Astrocyte (in vitro differentiated cells and primary cell): ENCODE measurements at places on chromosomes 11 and 22. TPM values are rescaled to one million over a fixed set of nuclear protein-coding genes. Genes with fewer than 3 reads are reported as not detected.

MEI1 gene
- total RNA-seq = 0.19 and 0.64 TPM in 2 replicates

TRIM29 gene
- total RNA-seq = 0.55 and 1.1 TPM in 2 replicates

FGF3 gene
- not detected in 2 replicates for total RNA-seq

CALCA gene
- total RNA-seq = not detected in 2 replicates

GRCh38 chr22:30717952-30718351, 23.3 kb downstream of the OSBP2 start:
- peaks cover 19% of the 10 kb centered on the region for H3K4me1 ChIP-seq
- H3K36me3 ChIP-seq = no peaks in the 10 kb centered on the region
- no peak for DNase-seq
- H3K27me3 ChIP-seq = no peaks in the 10 kb centered on the region
- peak overlapping the region; percentile 22 for H3K27ac ChIP-seq
- H3K4me3 ChIP-seq = no peak overlapping the region

DNA sequence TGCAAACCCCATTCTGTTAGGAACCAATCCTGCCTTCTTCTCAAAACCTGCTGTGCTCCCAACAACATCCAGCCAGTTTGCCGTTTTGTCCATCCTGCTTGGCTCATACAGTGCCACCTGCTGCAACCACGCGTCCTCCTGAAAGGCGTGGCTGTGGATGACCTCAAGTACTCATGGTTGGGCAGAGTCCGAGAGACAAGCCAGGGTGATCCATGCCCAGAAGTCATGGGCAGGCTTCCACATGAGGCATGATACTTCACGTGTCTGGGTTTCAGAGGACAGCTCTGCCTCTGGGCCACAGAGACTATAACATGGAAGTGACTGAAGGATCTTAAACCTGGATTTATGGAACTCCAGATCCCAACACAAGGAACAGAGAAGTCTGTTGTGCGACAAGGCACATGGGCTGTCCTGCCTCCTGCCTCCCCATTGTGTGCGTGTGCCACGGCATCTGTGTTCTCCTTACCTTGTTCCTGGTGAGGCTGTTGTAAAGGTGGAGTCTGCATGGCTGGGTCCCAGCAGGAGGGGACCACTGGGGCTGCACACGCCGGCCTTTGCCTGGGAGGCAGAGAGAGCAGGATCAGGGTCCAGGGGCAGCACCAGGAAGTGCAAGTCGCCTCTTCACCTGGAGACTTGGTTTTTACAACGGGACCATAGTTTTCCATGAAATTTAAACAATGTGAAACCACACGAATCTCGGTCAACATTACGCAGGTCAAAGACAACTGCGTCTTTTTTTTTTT, 15.4 kb downstream of the CARS1 start:
- no peak overlapping the region for H3K27ac ChIP-seq
- no peak overlapping the region for H3K4me3 ChIP-seq
- peaks cover 41% of the 10 kb centered on the region for H3K36me3 ChIP-seq
- no peaks in the 10 kb centered on the region for H3K27me3 ChIP-seq

DNA sequence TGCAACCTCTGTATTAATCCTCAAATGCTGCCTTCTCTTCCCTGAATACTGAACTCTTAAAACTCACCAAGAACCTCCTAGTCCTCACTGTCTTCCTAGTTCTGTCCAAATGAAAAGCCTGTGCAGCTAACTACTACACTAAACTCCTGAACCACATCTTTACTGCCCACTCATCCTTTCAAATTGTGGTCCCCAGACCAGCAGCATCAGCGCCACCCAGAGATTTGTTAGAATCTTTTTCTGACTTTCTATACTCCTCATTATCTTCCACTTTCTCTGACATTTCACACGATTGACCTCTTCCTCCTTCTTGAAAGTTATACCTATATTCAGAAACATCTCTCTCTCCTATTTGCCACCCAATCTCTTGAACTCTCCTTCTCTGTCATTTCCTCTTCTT, 461.3 kb downstream of the DLG2 start:
- no peak overlapping the region for H3K27ac ChIP-seq
- no peak for DNase-seq
- no peak overlapping the region for H3K4me3 ChIP-seq
- H3K27me3 ChIP-seq = no peaks in the 10 kb centered on the region

DNA sequence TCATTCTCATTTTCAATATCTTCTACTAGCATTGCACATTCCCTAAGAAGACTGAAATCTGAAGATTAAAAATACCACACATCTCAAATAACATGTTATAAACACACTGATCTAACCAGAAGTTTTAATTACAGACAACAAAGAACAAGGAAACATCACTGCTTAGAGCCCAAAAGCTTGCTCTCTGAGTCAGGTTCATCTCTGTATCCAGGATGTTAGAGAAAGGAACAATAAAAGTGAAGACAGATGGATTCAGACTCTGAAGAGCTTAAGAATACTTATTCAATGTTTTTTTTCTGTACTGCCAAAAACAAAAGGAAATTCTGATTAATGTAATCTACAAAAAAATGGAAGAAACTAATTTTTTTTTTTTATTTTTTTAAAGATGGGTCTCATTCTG, 16.5 kb downstream of the RDX start:
- H3K27me3 ChIP-seq = no peaks in the 10 kb centered on the region
- DNase-seq = no peak

- peaks cover 28% of the 10 kb centered on the region for H3K4me1 ChIP-seq
- no peaks in the 10 kb centered on the region for H3K27me3 ChIP-seq
- H3K27ac ChIP-seq = peak overlapping the region; percentile 52
- H3K36me3 ChIP-seq = no peaks in the 10 kb centered on the region
- no peak overlapping the region for H3K4me3 ChIP-seq
- DNase-seq = peak; percentile 86
These were observed 125.0 kb upstream of the ARHGAP42 start for GRCh38 chr11:100562128-100562527.

DNA sequence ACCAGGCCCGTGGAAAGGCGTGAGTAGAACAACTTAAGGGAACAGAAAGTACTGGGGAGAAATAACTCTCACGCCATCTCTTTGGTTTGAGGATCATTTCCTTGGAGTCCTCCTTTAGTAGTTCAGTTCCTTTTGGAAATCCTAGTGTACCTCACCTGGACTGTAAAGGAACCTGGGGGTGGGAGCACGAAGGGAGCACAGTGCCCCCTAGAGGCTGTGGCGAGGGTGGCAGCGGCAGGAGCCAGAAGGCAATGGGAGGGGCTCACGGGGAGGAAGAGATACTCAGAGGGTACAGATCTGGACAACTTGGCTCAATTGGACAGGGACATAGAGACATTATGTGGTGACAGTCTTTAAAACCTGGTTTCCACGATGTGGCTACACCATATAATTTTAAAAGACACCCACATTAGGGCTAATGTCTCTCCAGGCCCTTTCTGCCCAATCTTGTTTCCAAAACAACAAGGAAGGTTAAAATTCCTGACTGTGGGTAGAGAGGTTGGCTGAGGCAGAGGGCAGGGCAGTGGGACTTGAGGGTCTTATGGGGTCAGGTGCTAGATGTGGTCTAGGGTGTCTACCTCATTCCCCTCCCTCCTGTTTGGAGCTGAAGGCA, 87.0 kb downstream of the CSNK2A3 start:
- no peak overlapping the region for H3K27ac ChIP-seq
- no peaks in the 10 kb centered on the region for H3K36me3 ChIP-seq
- H3K4me3 ChIP-seq = no peak overlapping the region

DNA sequence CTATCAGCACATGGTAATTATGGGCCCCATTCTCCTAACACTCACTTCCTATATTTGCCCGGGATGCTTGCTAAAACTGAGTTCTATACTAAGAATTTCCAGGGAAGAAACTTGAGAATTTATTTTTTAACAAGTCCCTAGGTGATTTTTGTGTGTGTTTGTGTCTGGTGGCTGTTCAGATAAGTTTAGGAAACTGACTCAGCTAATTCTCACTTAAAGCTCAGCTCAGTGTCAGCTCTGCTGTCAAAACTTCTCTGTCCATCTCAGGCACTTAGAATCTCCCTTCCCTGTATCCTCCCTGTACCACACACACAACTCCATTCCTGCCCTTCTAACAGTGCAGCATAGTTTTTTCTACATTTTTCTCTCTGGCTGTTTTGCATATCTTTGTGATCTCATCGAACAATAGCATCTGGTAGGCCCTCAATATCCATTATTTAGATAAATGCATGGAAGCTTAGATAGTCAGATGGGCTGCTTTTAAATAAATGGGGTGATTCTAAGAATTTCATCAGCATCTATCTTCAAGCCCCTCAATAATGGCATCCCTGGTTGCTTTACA, 69.3 kb downstream of the PIWIL4 start:
- H3K4me1 ChIP-seq = no peaks in the 10 kb centered on the region
- H3K4me3 ChIP-seq = no peak overlapping the region
- no peak for DNase-seq
- no peaks in the 10 kb centered on the region for H3K27me3 ChIP-seq
- H3K36me3 ChIP-seq = no peaks in the 10 kb centered on the region

GRCh38 chr11:13868710-13869397, 93.7 kb upstream of the SPON1 start:
- no peak overlapping the region for H3K4me3 ChIP-seq
- DNase-seq = no peak
- H3K4me1 ChIP-seq = no peaks in the 10 kb centered on the region
- H3K36me3 ChIP-seq = no peaks in the 10 kb centered on the region
- no peaks in the 10 kb centered on the region for H3K27me3 ChIP-seq
- no peak overlapping the region for H3K27ac ChIP-seq

GRCh38 chr11:67261946-67262681, 4.2 kb upstream of the GRK2 start:
- no peak overlapping the region for H3K27ac ChIP-seq
- H3K4me3 ChIP-seq = no peak overlapping the region
- DNase-seq = no peak
- H3K27me3 ChIP-seq = no peaks in the 10 kb centered on the region
- peaks cover 1% of the 10 kb centered on the region for H3K36me3 ChIP-seq

- no peaks in the 10 kb centered on the region for H3K4me1 ChIP-seq
- H3K4me3 ChIP-seq = no peak overlapping the region
- no peaks in the 10 kb centered on the region for H3K36me3 ChIP-seq
- no peak for DNase-seq
- H3K27ac ChIP-seq = no peak overlapping the region
- H3K27me3 ChIP-seq = no peaks in the 10 kb centered on the region
These were observed 14.4 kb downstream of the MUC5AC start for GRCh38 chr11:1171985-1172728.
